ENCODE measurements at places on chromosomes 5 and 9.

GRCh38 chr5:36743891-36744772 lies 132.4 kb upstream of the NIPBL start:
- DNase-seq = peak; percentile 66

GRCh38 chr9:69179037-69179436 lies 5.0 kb downstream of the TJP2 start:
- DNase-seq = no peak

GRCh38 chr9:121567500-121568342 lies 68.1 kb upstream of the GGTA1 start:
- DNase-seq = no peak

GRCh38 chr5:88480245-88480644 lies 211.6 kb upstream of the TMEM161B start:
- no peak for DNase-seq

GRCh38 chr5:173909199-173909598 lies 21.1 kb downstream of the CPEB4 start:
- peak; percentile 54 for DNase-seq

GRCh38 chr9:133643978-133644760 lies 8.0 kb downstream of the DBH start:
- DNase-seq = no peak

Measured in hematopoietic multipotent progenitor cell treated with erythropoietin and hydrocortisone succinate and interleukin-3 and kit ligand, for 17 days (in vitro differentiated cells).